Stimulated activated naive CD8-positive, alpha-beta T cell treated with anti-CD3 and anti-CD28 coated beads, Interleukin-15, amount 100 ng/mL, for 72 hours (primary cell): ENCODE measurements at places on chromosomes 4 and X.

GRCh38 chr4:139846766-139847165 lies 181.1 kb downstream of the MGST2 start:
- no peak for DNase-seq

DNA sequence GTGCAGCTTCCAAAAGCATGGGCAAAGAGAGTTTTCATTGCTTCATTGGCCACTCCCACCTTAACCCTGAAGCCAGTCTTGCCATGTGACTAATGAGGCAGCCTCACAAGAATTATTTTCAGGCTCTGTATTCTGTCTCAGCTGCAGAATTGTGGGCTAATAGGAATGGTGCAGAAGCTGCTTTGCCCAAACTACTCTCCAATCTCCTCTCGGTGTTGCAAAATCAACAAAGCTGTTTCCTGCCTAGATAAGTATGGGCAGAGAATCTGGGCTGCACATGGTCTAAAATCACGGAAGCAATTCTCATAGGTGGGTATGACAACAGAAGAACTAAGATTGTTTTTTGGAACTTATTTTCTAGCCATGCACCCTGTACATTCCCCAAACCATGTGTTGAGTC lies 31.4 kb downstream of the PPP1R2C start:
- no peak for DNase-seq

- DNase-seq, result peak; percentile 77
Measured at GRCh38 chr4:146243141-146243882, 29.0 kb downstream of the REELD1 start.

DNA sequence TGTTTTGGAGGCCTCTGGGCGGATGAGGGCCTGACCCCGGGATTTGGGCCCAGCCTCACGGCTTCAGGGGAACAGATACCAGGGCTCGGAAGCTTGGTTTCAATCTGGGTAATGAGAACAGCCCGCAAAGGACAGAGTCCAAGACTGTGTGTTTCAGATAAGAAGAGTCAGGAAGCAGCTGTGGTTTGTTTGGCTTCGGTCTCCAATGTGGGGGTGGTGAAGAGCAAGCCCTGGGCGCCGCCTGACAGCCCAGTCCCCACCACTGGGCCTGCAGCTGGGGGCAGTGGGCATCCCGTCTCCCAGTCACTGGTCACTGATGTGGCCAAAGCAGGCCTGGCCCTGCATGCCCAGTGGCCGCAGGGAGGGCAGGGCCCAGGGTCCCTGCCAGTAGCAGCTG lies 9.1 kb downstream of the WFS1 start:
- peak; percentile 39 for DNase-seq

- no peak for DNase-seq
Measured at GRCh38 chr4:137685357-137685756, 153.1 kb upstream of the PCDH18 start.

DNA sequence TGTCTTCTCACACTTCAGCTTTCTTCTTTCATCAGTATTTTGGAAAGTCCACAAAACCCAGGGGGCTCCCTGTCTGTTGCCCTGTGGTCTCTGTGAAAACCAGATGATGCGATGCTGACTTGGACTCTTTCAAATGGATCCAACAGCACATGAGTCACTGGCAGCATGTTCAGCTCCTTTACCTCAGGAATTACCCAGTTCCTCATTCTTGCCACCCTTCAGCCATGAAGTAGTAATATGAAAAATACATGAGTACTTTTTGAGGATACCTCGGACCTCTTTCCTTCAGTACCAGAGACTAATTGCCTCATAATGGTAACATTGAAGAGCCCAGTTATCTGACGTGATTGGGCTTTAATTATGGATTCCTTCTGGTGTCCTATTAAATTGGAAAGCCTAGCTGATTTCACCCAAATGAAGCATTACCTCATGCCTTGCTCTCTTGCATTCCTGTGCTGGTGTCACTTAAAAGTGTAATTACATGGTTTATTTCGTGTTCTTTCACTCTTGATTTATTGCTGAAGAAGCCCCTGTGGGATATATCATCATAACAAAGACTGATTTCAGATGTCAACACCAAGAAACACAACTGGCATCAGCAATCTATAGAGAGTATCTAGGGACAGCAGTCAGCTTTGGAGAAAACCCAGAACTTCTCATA lies 63.4 kb downstream of the NFKB1 start:
- peak; percentile 21 for DNase-seq

DNA sequence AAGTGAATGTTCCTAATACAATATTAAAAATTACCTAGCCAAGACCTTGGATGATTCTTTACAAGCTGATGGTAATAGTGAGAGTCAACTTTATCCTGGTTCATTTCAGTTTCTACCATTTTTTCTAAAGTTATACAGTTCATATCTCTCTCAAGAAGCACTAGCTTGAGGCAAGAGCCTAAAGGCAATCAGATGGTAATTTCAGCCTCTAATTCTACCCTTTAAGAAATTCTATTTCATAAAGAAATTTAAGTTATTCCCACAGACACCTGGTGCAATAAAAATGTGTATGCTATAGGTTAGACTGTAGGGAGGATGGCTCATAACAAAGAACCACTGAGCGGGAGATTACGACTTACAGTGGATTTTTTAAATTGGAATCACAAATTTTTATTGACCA lies 984.2 kb upstream of the ADGRL3 start:
- DNase-seq, result no peak

GRCh38 chr4:7007944-7008343 lies 35.2 kb upstream of the TADA2B start:
- DNase-seq, result no peak

GRCh38 chrX:70553516-70553915 lies 108.9 kb downstream of the DLG3 start:
- no peak for DNase-seq

DNA sequence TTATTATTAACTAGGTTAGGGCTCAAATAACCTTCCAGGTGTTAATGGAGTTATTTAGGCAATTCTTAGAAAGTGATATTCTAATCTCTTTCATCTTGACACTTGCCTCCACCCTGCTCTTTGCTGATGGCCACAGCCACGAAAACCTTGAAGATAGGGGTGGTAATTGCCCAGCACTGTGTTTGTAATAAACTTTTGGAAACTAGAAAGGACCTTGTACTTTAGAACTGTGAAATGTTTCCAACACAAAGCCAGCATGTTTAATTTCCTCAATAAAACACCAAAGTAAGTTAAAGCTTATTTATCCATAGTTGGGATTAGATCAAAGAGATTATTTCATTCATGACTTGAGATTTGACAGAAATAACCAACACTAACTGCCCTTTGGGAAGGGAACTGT lies 78.3 kb downstream of the MAOA start:
- DNase-seq, result no peak

DNA sequence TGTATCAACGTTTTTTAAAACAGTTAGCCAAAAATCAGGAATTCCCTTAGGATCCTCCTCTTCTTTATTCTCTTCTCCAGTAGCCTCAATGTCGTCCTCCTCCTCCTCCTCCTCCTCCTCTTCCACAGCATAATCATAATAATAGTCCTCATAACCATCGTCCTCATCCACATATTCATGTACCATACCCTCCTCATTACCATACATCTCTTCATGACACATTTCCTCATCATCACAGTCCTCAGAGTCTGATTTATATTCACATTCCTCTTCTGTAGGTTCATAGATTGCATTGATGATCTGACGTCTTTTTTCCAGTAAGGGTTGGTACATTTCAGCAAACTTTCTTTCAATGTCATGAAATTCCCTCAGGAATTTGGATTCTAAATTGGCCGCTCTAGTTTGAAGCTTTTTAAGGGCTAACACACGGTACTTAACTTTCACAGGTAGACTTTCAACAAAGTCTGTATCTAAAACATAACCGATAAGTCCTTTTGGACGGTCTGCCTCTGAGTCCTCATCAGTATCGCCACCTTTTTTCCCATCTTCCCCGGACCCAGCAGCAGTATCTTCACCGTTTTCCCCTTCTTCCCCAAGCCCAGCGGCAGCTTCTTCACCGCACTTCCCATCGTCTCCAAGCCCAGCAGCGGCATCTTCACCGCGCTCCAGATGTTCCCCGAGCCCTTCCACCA lies 771 bp downstream of the NAP1L2 start:
- DNase-seq, result no peak

- peak; percentile 73 for DNase-seq
Measured at GRCh38 chr4:148056879-148057278, 325.0 kb downstream of the ARHGAP10 start.

- no peak for DNase-seq
Measured at GRCh38 chr4:90080116-90080515, 47.1 kb upstream of the CCSER1 start.

DNA sequence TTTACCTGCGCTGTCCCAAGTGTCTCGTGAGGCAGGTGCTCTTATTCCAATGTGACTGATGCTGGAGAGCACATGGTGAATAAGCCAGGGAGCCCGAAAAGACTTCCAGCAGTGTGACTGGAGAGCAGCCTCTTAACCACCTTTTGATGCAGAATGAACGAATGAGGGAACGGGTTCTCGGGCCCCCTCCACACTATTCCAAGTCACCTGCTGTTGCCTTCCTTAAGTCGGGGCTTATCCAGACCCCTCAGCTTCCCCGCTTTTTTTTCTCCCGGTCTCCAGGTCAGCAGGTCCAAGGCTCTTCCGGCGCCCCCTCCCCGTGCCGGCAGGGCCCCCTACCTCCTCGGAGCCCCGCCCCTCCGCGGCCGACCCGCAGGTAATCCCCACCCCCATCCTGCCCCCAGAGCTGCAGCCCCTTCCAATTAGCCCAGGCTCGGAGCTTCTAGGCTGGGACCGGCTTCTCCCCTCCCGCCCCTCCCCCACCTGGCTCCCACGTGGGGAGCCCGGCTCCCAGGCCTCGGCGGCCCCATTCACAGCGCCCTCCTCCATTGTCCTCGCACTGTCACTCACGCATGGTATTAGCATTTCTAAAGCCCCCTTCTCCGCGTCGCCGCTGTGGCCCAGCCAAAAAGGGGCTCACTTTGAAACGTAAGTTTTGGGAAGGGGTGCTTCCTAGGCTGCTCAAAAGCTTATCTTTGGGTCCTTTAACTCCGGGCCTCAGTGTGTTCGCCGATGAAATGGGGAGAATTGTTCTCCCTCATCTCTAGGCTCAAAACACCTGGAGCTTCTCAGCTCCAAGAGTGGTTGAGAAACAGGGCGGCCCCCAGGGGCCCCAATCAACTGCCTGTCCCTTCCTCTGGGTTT lies 56.2 kb upstream of the PJA1 start:
- DNase-seq, result no peak

DNA sequence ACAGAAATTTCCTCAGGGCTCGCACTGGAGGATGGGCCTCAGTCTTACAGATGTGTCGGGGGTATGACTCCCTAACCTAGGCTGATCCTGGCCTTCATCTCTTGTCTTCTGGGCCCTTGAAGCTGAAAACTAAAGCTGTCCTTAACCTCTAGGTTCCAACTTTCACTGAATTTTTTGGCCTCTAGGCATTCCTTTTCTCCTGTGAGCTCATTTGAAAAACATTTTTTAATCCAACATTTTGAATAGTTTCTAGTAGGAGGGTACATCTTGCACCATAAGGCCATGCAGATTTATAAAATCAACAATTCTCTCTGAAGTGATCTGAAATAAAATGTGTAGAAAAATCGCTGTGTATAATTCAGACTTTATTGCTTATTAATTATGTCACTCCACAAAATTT lies 19.7 kb downstream of the RWDD4 start:
- no peak for DNase-seq

DNA sequence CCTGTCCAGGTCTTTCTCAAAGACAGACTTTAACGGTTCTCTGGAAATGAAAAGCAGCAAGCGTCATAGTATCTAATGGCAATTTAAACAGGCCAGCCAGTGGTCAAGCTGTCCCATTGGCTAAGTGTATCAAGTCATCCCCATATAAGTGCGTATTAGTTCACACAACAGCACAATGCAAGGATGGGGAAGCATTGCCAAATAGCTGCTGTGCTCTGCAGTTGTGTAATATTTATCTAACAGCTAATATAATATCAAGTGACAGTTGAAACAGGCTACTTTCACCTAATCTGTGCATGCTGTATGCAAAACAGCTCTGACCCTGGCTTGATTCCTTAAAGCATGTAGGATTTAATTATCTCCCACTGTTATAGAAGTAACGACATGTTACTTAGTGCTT lies 134.8 kb upstream of the PPARGC1A start:
- DNase-seq, result no peak

GRCh38 chr4:115272185-115272584 lies 158.8 kb upstream of the NDST4 start:
- no peak for DNase-seq

DNA sequence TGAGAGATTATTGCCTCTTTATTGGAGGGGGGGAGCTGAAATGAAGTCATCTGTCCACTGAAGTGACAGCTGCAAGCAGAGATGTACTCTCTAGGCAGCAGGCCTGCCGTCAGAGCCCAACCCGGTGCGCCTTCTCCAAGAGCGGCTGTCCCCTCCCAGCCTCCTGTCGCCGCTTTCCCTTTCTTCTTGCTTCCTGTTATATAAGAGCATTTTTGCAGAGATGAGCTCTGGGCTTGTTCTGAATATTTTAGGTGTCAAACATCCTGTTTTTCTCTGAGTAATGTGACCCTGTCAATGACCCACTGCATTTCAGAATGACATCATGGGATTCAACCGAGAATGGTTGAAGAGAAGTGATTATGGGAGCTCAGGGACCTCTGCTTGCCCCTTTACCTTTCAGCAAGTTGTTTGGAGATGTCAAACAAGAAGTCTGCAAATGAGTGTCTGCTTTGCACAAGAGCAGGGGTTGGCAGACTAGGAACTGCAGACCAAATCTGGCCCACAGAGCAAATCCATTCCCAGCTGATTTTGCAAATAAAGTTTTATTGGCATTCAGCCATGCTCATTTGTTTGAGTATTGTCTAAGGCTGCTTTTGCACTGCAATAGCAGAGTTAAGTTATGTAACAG lies 79.9 kb downstream of the SLC9A6 start:
- DNase-seq, result peak; percentile 10

DNA sequence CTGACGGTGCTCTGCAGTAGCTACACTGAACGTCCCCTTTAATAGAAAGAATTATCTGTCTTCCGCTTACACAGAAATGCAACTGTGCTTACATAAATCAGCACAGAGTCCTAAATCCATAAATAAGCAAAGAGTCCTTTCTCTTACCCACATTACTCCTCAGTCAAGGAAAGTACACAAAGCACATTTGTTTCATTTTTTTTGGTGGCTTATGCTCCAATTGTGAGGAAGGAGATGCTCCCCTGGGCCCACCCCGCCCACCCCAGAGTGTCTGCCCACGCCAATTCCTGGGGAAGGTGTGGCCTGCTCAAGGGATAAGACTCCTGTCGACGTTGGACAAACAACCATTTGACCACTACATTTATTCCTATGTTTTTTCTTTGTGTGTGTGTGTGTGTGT lies 53.8 kb downstream of the CPLX1 start:
- no peak for DNase-seq

DNA sequence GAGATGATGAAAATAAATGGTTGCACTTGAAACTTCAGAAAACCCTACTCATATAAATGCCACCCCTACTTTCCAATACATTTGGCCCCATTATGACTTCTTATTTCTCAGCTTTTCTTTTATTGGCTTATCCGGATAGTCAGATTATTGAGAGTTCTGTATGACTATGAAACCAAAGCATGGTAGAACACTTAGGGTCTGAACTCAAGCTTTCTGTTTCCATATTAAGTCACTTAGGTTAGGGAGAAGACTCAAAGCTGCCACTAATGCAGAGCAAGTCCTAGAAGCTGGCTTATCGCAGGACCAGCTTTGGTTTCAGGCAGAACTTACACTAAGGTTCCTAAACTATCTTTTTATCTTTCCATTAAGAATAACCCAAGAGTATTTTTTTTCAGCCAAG lies 229.9 kb upstream of the CPEB2 start:
- DNase-seq, result no peak
